CD4-positive, alpha-beta T cell treated with Interleukin-2 at 100 ng/mL for 4 hours (primary cell): ENCODE measurements at places on chromosomes 2 and 18.

DNA sequence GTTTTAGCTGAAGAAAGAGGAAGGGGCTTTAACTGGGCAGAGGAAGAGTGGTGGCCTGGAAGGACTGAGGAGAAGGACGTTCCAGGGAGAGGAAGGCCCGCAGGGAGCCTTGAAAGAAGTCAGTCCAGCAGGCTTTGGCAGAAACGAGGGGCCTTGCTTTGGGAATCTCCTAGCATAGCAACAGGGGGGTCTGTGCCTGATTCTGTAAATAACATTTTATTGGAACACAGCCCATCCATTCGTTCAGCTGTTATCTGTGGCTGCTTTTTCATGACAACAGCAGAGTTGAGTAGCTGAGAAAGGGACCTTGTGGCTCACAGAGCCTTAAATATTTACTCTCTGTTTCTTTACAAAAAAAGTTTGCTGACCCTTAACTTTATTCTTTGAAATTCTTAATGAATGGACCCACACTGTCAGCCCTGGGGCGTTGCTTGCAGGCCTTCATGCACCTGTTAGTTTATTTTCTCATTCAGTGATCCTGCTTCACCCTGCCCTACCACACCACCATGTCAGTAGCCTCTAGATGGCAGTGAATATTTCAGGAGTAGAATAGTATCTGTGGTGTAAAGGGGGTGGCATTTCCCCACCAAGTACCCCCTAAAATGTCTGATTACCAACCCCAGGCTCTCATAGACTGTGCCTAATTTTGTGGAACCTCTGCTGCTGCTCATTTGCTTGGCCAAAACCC lies 61.0 kb downstream of the MGAT5 start:
- DNase-seq, result no peak

- no peak for DNase-seq
These were observed 91.2 kb downstream of the SLC8A1 start for GRCh38 chr2:40360652-40361051.

- no peak for DNase-seq
These were observed 640.7 kb upstream of the ACVR2A start for GRCh38 chr2:147204102-147204501.

GRCh38 chr2:187549193-187549592 lies 5.0 kb downstream of the TFPI start:
- no peak for DNase-seq

DNA sequence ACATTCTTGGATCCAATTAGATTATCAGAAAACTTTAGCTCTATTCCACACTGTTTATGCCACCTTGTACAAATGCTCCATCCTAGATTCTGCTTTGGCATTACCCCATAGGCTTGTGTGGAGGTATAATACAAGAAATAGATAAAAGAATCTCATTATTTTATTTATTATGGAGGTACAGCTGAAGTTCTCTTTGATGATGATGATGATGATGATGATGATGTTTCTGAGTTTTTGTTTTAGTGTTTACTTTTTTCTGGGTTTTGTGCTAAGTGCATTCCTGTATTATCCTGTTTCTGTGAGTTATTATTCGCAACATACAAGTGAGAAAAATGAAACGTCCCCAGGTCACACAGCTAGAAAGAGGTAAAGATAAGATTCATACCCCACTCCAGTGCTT lies 43.4 kb downstream of the ANXA4 start:
- DNase-seq, result no peak

DNA sequence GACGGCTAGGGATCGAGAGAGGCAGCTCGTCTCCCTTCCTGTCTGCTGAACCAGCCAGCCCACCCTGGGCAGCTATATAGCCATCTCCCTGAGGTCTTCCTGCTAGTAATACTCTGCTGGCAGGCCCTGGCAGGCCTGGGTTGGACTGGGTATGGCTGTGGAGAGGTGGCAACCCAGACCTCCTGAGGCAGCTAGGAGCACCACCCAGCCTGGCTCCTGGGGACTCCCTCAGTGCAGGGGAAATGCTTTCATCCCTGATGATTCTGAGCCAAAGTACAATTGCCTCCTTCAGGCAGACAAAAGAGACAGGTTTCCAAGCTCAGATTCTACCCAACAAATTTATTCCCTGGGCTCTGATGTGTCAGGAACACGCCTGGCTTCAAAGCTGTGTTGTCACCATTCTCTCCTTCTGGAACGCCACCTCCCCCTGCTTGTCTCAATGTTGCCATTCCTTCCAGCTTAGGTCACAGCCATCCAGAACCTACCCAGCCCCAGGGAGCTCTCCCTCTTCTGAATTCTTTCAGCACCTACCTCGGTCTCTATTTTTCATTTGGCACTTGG lies 4.7 kb upstream of the DNAJB2 start:
- DNase-seq, result no peak

DNA sequence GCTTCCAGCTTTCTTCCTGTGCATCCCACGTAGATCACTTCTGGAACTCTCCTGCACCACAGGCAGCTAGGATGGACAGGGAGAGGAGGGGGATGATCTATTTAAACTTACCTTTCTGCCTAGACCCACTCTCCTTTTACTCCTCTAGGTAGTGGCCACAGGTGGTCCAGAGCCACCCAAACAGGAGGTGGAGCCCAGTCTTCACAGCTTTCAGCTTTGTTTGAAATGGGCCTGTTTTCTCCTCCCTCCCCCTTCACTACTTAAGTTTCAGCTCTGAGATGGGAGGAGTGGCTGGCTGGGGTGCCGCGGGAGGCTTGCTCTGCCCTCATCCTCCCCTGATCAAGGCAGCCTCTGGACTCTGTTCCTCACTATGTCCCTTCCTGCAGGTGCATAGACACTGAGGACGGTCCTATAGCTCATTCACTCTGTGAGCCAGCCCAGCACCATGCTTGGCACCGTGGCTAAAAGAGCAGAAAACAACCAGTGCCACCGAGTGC lies 12.6 kb upstream of the CELF4 start:
- no peak for DNase-seq
